Retina (tissue), 1 donor: ENCODE measurements at places on chromosomes 5 and 9.

- DNase-seq = no peak
Observed at GRCh38 chr9:22241024-22241423, 205.6 kb upstream of the DMRTA1 start.

- DNase-seq = peak; percentile 82
Observed at GRCh38 chr9:134689321-134690181, 47.9 kb downstream of the COL5A1 start.

DNA sequence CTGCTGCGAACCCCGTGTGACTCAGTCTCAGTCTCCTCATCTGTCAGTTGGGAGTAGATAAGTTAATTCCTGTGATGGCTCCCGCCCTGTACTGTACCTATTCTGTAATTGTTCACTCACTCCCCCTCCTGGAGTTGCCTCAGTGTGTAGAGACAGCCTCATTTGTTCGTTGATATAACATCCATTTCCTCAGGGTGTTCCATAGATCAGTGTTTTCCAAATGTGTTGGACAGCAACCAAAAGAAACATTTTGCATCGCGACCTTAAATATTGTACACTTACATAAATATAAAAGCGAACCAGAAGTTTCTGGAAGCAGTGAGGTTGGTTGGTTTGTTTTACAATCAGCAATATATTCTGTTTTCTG lies 698 bp downstream of the NFX1 start:
- no peak for DNase-seq

DNA sequence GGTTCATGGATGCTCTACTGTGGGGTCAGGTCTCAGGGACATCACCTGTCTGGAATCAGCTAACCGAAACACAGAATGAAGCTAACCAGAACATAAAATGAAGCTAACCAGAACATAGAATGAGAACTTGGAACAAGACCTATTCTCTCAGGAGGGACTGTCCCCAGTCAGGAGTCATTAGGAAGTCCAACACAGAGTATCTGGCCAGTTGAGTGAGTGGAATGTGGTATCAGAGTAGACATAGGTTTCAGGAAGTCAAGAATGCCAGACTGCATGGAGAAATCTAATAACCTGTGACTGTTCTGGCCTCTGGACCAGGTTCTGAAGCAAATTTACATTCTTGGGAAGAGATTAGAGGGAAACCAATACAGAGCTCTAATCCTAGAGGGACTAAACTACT lies 609.6 kb downstream of the PRELID2 start:
- DNase-seq = no peak

DNA sequence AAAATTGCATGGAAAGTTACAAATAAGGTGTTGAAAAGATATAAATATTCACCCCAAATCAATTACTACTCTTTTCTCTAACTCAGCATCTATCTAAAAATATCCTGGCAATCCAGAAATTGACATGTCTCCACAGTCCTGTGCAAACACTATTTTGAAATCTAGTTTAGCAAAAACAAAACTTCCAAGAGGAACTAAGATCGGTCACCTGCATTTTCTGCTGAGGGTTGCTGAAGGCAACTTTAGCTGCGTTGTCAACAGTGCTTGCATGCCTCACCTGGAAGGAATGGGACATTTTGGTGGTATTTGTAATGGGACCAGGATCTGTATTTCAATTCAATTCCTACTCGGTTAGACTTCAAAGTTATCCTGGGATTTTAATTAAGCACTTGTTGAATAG lies 398.3 kb downstream of the NTRK2 start:
- DNase-seq = no peak

- no peak for DNase-seq
Observed at GRCh38 chr5:163407034-163407655, 30.2 kb upstream of the CCNG1 start.

DNA sequence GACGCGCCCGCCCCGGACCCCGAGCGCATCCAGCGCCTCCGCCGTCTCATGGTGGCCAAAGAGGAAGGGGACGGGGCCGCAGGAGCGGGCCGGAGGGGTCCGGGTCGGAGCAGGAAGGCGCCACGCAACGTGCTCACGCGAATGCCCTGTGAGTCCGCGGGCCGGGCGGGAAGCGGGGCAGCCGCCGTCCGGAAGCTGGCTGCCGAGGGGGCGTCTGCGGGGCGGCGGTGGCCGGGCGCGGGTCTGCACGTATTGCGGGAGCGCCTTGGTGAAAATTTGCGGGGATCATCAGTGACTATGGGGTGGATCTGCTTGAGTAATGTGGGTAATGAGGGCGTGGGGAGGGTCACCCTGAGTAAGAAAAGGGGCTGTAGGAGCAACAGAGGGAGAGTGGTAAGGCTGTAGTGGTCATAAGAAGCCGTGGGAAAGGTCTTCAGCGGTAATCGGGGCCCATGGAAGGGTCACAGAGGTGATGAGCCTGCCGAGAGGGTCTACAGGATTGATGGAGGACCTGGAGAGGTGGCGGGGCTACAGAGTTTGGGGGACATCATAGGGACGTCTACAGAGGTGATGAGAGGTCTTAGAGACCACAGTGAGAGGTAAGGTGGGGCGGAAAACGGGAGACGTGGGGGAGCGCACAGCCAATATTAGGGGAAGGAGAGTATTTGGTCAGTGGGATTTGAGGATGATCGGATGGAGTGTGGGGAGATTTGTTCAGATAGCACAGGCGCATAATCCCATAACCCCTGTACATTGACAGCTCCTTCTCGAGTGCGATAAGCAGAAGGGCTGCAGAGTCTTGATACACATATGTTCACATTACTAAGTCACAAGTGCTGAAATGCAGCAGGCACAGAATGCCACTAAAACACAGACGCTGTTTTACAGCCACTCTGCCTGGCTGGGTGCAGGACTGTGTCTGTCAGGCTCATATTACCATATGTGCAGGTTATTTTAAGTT lies 819 bp downstream of the LSM11 start:
- DNase-seq = peak; percentile 74

DNA sequence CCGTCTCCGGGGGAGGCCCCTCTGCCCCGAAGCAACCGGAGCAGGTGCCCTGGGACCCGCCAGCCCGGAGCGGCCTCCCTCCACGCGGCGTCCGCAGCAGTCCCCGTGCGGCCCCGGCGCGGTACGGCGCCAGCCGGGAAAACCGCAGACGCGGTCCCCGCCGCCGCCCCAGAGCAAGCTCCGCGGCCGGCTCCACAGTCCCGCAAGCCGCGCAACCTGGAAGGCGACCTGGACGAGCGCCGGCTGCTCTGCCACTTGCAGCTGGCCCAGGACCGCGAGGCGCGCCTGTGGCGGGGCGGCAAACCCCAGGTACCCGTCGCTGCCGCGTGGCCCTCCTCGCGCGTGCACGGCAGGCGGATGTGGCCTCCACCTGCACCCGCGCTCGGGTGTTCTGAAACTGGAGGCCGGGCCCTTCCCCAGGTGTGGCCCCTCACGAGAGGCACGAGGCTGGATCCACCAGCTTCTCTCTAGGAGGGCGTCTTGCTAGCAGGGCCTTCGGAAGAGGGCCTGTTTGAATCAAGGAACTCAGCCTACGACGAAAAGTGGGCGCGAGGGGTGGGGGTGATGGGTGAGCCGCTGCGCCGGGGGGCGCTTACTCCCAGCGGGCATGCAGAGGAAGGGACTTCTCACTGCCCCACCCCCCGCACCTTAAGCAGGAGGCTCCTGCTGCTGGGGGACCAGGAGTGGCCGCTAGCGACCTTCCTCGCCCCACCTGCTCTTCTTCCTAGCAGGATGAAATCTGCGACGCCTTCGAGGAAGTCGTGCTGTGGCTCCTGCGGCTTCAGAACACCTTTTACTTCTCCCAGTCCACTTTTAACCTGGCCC lies 602 bp downstream of the CCNI2 start:
- peak; percentile 69 for DNase-seq

DNA sequence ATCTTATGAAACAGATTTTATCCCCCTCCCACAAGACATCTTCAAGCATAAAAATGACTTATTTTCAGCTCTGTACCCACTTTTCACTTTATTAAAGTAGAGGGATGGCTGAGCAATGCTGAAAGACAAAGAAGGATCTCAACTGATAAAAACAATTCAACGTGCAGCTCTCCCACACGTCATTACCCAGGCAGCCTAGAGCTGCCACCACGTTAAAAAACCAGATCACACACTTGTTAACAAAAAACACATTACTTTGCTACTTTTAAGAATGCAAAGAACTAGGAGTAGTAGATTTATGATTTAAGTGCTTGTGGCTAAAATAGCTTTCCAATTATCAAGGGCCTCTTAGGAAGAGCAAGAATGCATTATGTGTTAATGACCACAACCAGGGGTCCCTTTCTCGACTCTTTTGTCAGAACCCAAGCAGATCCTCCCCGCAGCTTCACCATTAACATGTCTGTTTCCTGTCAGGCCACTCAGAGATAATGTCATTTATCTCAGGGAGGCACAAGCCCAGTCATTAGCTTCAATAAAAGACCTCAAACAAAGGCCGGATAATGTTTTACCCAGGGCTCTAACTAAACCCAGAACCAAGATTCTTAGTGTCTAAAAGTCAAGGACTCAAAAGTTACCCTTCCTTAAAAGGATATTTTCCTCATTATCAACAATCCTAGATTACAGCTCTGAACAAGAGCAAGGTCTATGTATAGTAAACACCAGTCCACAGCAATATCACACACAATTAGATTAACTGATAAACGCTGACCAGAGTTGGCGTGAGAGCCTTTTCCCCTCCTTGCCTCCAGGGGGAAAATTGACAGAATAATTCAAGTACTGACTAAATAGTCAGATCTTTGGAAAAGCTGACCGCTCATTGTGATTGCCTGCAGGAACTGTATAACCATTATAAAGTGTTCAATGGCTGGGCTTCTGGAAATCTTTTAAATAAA lies 7.5 kb downstream of the ZNF608 start:
- DNase-seq = peak; percentile 87

GRCh38 chr9:106883030-106883429 lies 20.1 kb downstream of the ZNF462 start:
- DNase-seq = no peak

- no peak for DNase-seq
Observed at GRCh38 chr5:4081059-4081458, 485.4 kb downstream of the IRX1 start.

DNA sequence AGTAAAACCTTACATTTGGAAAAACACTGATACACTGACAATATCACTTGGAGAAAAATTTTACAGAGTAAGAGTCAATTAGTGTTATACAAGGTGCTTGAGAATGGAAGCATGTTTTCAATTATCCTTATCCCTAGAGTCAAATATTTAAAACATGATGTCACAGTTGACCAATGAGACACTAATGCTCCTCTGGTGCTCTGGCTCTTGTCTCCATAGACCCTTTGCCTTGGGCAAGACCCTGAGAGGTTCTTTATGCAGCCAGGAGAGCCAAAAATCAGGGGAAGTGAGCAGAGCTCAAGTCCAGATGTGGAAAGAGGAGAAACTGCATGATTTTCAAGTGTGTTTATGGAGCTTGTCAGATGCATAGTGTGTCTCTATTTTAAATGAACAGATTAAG lies 153.9 kb downstream of the MARCHF11 start:
- DNase-seq = no peak

DNA sequence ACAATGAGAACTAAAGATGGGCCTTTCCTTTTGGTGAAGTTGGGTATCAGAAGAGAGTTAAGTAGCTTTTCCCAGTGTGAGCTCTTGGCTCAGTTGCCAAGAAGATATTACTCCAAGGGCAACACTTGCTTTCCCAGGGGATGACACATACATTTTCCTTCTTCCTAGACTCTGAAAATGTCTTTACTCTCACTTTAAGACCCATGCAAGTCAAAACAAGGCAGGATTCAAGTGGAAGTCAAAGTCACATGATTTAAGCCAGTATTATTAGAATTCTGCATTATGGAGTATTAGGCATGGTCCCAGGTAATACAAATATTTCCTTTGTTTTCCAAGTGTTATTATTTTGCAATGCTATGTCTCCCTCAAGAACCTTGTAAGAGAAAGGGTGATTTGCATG lies 175.1 kb downstream of the PPP2R2B start:
- DNase-seq = no peak

DNA sequence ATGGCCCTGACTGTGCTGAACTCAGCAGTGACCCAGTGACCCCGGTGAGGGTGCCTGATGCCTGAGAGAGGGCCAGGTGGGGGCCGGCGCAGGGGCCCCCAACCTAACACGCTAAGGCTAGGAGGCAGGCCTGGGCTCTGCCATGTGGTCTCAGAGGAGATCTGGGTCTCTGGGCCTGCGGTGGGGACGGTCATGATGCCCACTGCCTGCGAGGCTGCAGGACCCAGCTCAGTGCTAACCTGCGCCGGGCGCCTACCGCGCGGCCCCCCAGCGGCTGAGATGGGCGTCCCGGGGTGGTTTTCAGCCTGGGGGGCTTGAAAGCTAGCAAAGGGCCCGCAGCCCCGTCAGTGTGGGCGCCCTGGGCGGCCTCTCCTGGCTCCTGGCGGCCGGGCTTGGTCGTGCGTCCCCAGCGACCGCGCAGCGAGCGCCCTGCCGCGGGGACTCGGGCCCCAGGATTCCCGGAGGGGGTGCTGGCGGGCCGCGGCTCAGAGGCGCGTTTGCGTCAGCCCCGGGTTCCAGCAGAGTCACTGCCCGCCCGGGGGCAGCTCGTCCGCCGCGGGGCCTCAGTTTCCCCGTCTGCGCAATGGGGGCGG lies 2.5 kb downstream of the EGFL7 start:
- peak; percentile 59 for DNase-seq

DNA sequence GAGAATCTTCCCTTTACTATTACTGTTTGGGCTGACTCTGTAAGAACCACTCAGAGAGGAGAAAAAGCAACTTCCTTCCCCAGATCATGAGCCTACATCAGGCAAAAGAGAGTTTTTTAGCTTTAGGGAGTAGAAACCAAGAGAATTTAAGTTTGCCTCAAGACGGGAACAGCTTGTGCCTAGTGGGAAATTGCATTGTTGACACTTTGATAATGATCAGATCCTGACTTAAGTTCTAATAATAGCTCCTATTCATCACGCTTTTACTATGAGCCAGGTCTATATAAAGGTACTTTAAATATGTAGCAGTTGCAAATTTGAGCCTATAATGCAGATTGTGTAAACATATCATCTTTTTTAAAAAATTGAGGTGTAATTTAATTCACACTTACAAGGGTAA lies 298.2 kb downstream of the MAN2A1 start:
- DNase-seq = no peak

- no peak for DNase-seq
Observed at GRCh38 chr5:125639858-125640257, 783.4 kb upstream of the GRAMD2B start.

DNA sequence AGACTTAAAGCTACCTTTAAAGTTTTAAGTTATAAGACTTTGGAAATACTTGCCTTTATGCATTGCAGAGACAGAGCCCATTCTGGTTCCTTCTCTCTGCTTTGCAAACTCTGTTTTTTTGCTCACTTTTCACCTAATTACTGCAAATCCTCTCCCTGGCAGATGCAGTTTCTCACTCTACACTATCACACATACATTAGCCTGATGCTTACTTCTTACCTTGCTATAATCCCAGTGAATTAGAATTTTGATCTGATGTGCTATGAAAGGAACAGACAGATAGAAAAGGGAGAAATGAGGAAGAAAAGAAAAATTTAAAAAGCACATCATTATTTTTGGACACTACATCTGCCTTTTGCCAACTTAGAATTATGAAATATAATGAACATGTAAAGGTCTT lies 489.5 kb upstream of the EDIL3 start:
- DNase-seq = no peak

- DNase-seq = no peak
Observed at GRCh38 chr5:138790684-138791083, 37.5 kb downstream of the CTNNA1 start.
